ENCODE measurements at places on chromosomes 3 and 15.

GRCh38 chr15:39919411-39919747 is 687 bp downstream of the GPR176 start:
- DNase-seq: no peak

DNA sequence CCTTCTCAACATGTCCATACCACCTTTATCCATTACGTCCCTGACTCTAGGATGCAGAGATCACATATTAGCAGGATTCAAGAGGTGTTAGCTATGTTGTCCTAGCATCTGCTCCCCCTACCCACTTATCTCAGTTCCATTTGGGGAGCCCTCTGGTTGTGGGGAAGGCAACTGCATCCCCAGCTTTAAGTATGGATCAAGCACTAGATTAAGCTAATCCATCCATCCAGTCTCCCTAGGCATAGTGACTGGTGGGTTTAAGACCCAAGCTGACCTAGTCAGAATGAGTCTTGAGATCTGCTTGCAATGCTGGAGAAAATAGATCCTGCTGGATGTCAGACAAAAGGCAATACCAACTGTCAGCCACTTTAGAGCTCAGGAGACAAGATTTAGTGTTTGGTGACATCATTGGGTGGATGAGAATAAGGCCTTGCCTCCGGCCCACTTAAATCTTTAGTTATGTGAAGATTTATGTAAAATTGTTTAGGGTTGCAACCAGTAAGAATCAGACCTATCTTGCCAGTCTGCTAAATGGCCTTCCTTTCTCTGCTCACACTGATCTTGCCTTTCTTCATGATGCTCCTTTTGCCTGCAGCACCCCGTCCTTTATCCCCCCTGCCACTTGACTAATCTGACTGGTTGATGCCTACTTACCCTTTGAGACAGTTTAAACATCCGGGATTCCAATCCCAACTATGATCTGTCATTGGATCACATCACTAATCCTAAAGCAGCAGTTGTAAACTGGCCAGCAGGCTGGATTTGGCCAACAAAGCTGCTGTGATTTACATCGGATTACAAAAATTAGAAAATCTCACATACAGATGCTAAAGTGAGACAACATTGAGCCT is 2.1 kb upstream of the ISY1 start:
- DNase-seq: no peak

DNA sequence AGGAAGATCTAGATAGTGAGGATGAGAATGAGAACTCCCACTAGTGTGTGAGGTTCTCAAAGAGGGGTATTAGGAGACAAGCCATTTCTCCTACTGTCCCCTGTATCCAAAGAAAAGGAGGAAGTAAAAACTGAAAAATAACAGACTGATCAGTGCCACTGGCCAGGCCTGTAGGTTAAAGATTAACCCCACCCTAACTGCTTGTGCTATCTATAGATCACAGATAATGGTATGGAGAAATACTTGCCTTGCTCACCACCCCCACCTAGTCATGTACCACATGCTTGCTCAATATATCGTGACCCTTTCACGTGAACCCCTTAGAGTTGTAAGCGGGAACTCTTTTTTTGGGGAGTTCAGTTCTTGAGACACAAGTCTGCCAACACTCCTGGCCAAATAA is 519.7 kb upstream of the FRG2C start:
- no peak for DNase-seq

GRCh38 chr3:5122741-5123706 is 932 bp downstream of the ARL8B start:
- peak; percentile 6 for DNase-seq

- no peak for DNase-seq
Observed at GRCh38 chr3:105606016-105606415, 239.3 kb downstream of the ALCAM start.

GRCh38 chr15:99970891-99971430 is 237.7 kb upstream of the LYSMD4 start:
- DNase-seq: no peak

DNA sequence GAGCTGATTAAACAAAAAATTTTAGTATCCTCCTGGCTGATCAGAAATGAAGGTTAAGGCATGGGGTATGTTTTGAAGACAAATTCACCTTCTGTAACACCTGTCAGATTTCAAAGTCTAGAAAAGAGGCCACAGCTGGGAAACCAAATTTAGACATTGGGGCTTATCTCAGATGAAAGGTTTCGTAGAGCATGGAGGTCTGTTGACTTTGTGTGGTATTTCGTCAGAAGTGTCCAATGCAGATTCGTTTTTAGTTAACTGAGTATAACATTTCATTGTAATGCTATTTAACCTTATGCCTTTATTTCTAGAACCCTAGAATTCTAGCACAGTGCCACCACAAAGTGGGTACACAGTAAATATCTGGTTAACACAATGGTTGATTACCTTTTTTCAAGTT is 61.7 kb downstream of the FNDC3B start:
- no peak for DNase-seq

All from activated T-cell treated with anti-CD3 and anti-CD28 coated beads for 4 hours (primary cell).